ENCODE measurements at places on chromosomes 2 and 18.

DNA sequence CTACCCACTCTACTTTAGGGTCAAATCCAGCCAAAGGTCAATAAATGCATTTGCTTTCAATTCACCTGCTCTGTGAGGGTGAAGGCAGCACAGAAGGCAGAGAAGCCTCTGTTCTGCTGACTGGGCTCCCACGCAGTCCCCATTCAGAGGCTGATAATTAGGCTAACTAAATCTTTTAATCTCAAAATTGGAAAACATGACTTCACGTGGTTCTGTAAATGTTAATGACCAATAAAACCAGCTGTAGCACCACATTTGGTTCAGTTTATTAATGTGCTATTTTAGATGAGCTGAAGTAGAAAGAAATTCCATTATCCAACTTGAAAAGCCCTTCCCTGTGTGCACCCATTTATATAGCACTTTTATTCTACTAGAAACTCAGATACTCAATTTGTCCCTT, 310.6 kb downstream of the C1D start:
- no peak for DNase-seq

DNA sequence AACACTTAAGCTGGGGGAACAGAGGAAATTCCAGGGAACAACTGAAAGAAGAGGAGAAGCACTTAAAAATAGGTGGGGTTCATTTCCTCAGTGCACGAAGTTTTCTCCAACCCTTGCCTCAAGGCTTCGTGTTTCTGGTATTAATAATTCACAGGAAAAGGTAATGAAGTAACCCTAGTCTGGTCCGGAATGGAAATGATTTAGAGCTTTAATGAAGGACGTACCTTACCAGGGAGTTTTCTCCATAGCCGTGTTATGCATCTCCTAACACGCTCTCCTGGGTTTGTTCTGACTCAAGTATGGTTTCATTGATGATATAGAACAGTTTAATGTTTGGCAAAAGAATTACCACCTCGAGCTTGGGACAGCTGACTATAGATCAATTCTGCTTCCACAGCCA, 214.2 kb downstream of the MTX2 start:
- DNase-seq = no peak

DNA sequence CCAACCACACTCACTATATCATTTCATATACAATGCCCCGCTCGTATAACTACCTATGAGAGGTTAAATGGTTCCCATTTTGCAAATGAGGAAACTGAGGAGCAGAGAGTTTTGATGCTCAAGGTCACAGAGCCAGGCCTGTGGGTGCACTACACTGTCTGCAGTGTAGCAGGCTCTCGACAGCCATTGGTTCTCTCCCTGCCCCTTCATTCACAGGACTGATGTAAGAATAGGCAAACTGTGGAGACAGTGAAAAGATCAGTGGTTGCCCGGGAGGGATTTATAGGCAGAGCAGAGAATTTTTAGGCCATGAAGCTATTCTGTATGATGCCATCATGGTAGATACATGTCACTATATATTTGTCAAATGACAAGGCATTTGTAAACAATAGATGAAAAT, 39.0 kb upstream of the LBH start:
- DNase-seq = no peak

- no peak for DNase-seq
Measured at GRCh38 chr2:39121523-39122063, 742 bp upstream of the SOS1 start.

- peak; percentile 50 for DNase-seq
Measured at GRCh38 chr2:213150315-213151097, 906 bp downstream of the IKZF2 start.

DNA sequence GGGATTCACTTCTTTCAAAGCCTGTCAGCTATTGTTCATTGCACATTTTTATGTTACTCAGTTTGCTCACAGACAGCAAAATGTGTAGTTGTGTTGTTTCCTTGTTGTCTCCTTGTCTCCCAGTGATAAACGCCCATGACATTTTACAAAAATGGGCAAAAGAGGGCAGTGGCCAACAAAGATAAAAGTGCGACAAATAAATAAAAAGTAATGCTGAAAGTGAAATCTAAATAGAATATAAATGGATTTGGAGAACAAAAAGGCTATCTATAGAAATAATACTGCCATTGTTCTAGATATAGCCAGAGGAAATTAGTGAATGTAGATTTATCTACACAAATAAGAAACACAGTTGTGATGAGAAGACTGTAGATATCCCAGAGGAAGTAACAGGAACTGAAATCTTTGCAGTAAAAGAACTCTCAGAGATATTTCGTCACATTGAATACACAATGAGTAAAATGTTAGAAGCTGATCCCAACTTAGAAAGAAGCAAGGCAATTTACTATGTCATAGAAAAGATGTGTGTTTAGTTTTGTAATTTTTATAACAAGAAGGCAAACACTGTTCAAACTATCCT, 1186.2 kb upstream of the FAM98A start:
- no peak for DNase-seq

DNA sequence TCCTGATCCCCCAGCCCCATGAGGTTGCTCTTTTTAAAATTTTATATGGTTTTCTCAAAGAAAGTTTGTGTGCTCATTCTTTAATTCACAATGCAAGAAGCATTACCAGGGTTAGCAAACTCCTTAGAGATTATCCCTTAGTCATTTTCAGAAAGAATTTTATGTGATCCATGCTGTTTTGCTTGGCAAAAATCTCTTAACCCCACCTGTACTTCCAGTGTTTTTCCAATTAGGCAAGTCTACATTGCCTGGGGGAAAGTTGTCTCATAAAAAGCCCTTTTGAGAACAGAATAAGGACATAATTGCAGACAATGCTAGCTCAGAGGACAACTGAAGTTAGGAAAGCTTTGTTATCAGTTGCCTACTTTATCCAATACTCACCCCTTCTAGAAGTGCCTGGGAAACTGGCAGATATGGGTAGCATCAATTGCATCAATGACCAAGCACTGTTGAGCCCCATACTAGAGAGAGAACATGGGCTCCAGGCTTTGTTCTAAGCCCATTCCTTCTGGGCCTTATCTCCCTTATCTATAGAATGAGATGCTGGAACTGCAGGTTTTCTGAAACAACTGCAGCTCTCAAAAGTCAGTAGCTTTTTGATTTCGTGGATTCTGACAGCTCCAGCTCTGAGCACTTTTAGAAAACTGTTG, 265.9 kb upstream of the SPHKAP start:
- no peak for DNase-seq

DNA sequence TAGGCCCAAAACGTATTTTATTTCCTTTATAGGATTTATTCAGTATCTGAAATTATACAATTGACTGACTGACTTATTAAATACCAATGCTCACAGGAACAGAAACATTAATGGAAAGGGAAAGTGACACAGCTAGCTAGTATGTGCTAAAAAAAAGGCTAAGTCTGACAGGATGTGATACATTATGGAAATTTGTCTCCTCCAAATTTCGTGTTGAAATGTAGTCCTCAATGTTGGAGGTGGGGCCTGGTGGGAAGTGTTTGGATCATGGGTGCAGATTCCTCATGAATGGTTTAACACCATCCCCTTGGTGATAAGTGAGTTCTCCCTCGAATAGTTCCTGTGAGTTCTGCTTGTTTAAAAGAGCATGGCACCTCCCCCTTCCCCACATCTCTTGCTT, 70.6 kb upstream of the WDR75 start:
- no peak for DNase-seq

DNA sequence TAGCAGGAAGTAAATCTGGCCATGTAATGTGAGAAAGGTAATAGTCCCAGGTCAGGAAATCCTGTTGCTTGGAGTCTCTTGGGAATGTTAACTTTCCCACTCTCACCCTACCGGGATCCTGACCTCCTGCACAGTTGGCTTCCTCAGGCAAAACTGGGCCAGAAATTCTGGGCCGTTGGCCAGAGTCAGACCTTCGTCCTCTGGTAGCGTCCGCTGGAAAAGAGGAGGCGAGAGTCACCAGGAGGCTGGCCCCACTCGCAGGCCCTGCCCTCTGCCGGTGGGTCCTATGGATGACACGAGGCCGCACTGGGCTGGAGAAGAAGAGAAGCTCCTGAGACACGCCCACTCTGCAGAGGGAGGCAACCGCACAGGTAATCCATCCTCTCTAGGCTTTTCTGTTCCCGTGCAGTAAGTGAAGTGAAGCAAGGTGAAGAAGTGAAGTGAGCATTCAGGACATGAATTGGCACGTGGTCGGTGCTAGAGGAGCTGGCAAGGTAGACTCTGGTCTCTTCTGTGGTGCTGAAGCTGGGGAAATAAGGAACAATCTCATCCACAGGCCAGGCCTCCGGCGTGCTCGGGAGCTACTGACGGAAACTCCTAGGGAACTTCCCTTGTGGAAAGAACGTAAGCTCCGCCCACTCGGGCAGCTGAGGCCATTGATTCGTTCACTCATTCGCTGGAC, 182.7 kb upstream of the GLI2 start:
- peak; percentile 56 for DNase-seq

GRCh38 chr2:30641765-30642345, 165.4 kb downstream of the CAPN13 start:
- no peak for DNase-seq

DNA sequence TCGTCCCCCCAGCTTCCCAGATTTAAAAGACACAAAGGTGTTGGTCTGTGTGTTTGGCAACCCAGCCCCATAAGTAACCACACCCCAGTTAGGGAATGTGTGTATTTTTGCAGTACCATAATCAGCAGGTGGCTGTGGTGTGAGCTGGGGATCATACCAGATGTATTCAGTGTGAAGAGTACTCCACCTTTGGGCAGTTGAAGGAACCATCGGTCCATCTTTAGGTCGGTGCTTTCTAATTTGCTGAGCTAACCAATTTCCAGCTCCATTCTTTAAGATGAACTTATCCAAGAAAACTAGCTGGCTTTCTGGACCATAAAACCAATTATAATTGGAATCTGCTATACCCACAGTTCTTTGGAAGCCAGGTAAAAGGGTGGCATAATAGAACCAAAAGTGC, 3.2 kb downstream of the DSEL start:
- DNase-seq = peak; percentile 60

DNA sequence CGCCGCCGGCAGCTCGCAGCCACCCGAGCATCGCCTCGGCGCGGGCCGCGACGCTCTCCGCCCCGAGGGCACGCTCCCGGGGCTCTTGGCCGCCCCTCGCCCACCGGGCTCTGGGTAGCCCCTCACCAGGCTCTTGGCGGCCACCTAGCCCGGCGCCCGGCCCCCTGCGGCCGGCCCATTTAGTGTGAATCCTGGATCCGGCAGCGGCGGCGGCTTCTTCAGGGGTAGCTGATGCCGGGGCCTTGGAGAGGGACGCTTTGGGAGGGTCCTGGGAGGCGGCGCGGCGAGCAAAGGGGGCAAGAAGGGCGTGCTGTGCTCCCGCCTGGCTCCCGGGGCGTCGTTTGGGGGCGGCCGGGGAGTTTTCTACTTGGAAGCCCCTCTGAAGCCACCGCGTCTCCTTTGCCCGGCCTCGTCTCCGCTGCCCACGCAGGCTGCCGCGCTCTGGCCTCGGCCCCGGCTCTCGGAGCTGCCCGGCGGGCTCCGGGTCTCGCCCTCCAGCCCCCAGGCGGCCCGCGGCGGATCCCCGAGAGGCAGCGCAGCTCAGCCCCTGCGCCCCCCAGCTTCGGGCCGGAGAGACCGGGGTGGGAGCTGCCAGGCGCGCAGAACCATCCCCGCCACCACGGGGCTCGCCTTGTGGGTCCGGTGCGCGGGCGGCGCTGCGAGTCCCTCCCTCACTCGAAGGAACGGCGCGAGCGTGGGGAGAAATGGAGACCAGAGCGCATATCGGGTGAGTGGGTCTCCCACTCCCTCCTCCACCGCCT, 509 bp downstream of the PIEZO2 start:
- no peak for DNase-seq

- peak; percentile 10 for DNase-seq
Measured at GRCh38 chr18:56162311-56163265, 475.8 kb downstream of the TXNL1 start.

GRCh38 chr2:100754951-100755350, 65.0 kb upstream of the NPAS2 start:
- DNase-seq = no peak

DNA sequence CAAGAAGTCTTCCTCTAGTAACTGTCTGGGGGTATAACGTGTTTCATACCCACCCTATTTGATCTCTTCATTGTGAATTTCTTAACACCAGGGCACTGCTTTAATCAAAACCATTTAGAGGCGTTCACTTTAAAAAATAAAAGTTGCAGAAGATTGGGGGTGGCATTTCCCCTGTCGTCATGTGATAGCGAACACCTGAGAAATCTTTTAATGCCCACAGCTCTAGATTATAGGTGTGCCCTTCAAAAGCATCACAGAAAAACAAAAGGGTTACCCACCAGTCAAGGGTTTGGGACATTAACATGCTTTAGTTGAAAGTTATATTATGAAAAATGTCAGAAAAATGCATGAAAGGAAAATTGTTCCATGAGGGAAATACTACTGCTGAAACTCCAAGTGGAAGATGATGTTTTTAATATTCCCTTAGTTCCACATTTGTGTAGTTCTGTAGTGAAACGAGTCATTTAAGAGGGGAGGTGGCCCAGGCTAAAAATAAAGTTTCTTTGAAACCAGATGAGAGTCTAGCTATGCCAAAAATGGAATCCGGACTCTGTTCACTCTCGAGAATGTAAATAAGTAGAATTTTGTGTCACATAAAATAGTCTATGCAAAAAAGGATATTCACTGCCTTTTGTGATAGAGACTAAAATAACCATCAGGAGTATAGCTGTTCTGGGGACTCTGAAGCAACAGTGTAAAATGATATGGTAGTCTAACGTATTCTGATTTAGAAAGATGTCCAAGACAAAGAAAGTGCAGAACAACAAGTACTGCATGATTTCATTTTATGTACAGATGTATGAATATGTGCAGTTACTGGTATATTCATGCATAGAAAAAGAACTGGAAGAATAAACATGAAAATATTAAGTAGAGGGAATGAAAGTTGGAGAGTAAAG, 95.3 kb downstream of the TMEM247 start:
- no peak for DNase-seq

DNA sequence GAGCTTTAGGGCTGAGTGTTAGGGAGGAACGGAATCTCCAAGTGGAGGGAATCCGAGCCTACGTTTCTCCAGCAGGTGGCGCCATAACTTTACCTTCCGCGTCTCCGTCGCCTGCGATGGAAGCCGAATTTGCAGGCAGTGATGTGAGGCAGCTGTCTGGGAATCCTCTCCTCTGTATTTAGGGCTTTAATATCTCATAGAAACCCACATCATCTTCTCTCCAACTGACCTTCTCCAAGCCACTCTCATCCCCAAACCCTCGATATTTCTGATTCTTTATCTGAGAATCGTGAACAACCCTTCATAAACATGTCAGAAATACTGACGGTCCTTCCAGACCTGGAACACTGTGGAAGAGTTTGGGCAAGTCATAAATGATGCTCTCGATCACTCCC, 27.5 kb downstream of the SIX2 start:
- peak; percentile 76 for DNase-seq

GRCh38 chr2:120611961-120612360, 123.7 kb upstream of the GLI2 start:
- DNase-seq = no peak

DNA sequence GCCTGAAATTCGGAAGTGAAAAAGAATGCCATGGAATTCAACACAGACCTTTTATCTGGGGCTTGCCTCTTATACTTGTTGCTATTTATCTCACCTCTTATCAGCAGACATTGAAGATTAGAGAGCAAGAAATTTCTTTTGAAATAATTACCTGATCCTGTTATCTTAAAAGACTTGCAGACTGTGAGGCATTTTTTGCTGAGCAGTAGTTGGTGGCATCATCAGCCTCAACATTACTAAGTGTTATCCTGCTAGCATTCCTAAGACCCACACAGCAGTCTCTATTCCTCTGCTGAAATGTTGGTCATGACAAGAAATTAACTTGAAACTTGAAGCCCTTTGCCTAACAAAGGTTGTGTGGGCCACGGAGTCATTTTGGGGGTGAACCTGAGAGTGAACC, 186.5 kb downstream of the TRIB2 start:
- no peak for DNase-seq

GRCh38 chr18:13570856-13571495, 155.4 kb downstream of the FAM210A start:
- peak; percentile 81 for DNase-seq

GRCh38 chr2:219420687-219421086, 2.5 kb downstream of the DES start:
- no peak for DNase-seq
